ENCODE measurements at places on chromosomes 13 and 19.

- no peak for DNase-seq
Measured at GRCh38 chr19:1884719-1885334, 469 bp downstream of the ABHD17A start.

DNA sequence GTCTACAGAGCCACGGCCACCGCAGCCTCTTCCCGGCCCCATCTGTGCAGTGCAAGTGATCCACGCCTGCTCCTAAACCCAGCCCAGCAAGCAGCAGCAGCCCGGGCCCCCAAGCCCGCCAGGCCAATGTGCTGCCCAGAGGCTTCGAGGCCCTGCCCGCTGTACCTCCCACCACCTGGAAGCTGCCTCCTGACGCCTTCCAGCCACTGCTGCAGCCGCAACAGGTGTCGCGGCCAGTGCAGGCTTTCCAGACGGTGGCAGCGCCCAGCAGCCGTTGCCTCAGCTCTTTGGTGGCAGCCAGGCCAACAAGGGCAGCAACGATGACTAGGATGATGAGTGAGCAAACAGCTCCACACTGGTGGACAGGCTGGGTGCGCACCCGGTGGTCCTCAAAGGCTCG, 50.2 kb upstream of the TPM4 start:
- no peak for DNase-seq

GRCh38 chr19:18978616-18979015, 37.6 kb upstream of the HOMER3 start:
- DNase-seq: no peak

DNA sequence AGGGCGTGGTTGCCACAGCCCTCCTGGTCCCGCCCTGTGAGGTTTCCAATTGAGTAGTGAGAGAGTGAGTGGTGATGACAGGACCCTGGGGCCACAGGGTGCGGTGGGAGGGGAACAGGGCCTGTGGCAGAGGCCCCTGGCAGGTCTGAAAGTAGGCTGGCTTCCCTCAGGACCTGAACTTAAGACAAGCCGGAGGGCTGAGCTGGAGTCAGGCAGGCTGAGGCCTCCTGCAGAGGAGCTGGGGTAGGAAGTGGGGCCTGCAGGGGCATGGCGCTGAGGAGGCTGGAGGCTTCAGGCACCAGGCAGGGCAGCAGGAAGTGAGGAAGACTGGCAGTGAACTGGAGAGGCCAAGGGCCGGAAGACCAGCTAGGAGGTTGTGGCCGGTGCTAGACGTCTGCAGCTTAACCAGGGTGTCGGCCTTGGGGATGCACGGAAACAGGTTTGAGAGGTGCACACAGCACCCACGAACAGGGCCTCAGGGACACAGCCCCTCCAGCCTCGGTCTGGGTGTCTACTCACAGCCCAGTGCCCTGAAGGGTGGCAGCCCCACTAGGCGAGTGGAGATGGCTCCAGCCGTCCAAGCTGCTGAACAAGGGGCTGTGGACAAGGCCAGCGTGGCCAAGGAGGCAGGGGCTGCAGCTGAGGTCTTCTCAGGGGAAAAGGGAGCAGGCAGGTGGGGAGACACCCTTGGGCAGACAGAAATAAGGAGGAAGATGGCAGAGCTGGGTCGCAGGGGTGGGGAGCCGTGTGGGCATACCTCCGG, 17.8 kb downstream of the POP4 start:
- no peak for DNase-seq

- DNase-seq: peak; percentile 57
Measured at GRCh38 chr13:51793570-51794271, 10.2 kb downstream of the DHRS12 start.

DNA sequence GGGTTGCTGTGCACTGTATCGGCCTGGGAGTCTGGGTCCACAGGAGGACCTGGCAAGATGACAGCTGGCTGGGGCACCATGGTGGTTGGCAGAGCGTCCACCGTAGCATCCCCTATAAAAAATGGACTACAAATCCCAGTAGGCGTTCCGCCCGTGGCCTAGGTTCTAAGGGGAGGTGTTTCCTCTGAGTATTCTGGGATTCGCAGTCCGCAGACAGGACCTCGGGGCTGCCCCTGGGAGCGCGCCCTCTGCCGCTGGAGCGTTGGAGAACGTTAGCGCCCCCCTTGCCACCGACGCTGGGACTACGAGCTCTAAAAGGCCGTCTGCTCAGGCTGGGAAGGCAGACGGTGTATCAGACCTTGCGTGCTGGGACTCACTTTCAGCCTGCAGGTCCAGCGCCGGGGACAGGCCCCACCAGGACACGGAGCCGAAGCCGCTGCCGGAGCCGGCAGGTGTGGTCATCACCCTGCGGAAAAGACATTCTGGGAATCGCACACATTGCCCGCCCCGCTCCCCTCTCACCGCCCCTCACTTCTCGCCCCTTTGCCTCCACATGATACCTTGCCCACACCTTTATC, 372 bp downstream of the DNAAF3 start:
- peak; percentile 82 for DNase-seq

- peak; percentile 63 for DNase-seq
Measured at GRCh38 chr19:2426611-2427428, 566 bp downstream of the TIMM13 start.

DNA sequence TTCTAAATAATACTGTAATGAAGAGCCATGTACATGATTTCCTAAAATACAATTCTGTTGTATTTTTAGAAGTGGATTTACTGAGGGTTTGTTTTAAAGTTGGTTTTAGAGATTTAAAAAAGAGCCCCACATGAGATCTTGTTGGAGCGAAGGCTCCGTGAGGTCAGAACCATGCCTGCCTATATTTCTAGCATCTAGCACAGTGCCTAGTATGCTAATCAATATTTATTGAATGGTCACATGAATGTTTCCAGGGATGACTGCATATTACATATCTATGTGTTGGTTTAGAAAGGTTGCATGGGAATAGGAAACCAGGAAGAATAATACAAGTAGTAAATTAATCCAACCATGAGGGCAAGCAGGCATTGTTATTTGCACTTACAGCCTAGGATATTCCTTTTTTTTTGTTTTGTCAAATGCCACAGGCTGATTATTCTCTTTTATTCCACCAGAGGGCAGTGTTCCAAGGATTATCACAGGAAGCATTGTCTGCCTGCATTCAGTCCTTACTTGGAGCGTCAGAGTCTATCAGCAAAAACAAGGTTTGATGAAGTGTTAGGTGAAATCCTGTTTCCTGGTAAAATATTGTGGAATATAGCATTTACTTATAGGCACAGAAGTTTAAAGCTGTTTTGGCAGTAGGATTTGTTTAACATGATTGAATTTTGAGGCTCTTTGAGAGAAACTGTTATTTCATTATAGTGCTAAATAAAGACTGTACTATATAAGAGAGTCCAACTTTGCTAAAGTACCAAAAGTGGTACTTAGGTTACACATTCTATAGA, 46.8 kb downstream of the COG3 start:
- DNase-seq: no peak

DNA sequence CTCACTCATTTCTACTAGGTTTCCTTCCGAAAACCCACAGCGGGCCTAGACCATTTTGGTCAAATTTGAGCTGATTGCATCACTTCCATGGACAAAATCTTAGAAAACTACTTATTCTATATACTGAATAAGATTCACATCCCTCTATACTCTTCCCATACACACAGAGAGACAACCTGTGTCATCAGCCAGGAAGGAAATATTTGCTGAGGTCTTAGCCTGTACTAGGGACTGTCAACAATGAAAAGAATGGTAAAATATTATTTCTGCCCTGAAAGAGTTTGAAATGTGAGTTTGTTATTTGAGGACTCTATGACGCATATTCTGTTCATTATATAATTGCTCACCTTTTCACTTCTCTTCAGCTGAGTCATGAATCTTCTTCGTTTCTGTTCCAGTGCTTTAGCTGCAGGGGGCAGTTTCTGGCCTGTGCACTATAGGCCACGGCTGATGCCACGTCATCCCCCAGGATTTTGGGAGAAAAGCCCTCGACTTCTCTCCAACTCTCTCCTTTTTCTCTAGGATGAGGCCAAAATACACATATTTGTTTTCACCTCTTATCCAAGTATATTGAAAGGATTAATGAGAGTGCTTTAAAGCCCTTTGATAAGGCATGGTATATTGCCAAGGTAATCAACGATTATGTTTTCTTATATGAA, 47.7 kb downstream of the GSX1 start:
- DNase-seq: no peak

DNA sequence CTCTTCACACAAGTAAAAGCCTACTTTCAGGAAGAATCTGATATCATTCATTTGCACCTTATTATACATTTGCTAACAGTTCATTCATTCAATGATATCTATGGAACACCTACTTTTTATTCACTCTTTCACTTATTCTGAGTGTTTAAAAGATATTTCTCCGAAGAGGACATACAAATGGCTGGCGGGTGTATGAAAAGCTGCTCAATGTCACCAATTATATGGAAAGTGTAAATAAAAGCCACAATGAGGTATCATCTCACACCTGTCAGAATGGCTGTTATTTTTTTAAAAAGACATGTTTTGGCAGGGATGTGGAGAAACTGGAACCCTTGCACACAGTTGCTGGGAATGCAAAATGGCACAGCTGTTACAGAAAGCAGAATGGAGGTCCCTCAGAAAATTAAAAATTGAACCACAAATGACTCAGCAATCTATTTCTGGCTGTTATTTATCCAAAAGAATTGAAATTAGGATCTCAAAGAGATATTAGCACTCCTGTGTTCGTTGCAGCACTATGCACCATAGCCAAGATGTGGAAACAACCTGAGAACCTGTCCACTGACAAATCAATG, 127.6 kb upstream of the IRS2 start:
- peak; percentile 39 for DNase-seq

GRCh38 chr13:71935166-71935840, 68.3 kb upstream of the DACH1 start:
- no peak for DNase-seq

GRCh38 chr19:49233163-49233562, 75.6 kb downstream of the TRPM4 start:
- no peak for DNase-seq

All from SJSA1 (cell line).